ENCODE measurements at places on chromosomes 1 and 21.

DNA sequence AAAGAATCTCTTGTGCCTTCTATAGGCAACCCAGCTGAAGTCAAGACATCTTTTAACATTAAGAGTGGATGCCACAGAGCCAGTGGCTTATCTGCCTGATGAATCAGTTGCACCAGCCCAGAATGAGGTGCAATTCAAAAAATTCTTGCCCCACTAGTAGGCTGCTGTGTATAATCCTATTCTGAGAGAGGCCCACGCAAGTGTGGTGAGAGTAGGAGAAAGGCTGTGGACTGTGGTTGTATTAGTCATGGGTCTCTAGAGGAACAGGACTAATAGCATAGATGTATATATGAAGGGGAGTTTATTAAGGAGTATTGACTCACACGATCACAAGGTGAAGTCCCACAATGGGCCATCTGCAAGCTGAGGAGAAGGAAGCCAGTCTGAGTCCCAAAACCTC lies 216.4 kb downstream of the LTN1 start:
- DNase-seq, result no peak

- no peak for DNase-seq
Measured at GRCh38 chr1:6126028-6126427, 54.1 kb downstream of the CHD5 start.

GRCh38 chr1:80806431-80806830 lies 994.3 kb upstream of the ADGRL2 start:
- DNase-seq, result no peak

DNA sequence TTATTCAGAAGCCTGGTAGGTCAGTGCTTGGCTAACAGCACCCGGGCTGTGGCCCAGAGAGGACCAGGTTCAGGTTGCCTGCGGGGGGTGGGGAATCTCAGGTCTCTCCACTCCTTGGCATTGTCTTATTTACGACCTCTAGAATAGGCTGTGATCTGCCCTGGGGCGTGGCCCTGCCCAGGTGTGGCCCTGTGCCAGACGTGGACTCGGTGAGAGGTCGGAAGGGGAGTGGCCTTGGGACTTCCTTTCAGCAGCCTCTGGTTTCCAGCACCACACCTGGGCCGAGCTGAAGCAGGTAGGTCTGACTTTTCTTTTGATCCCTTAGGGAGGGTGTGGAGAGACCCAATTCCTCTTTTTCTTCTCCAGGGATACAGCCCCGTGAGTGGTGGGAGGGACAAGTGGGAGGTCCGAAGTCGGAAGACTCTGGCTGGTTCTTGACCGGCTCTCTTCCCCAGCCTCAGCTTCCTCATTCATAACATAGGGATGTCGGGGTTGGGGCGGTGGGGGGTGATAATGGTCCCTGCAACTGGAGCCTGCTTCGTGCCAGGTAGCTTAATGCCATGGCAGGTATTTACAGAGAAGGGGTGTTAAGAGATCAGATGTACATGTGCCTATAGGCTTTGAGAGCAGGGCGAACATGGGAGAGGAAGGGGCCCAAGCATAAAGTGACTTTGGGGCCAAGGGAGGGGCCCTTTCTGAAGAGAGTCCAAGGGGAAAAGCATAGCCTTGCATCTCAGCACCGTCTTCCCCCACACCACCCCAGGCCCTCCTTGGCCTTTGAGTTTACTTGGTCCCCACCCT lies 16.5 kb downstream of the ACOT11 start:
- peak; percentile 41 for DNase-seq

GRCh38 chr1:41780916-41781315 lies 137.8 kb downstream of the HIVEP3 start:
- DNase-seq, result no peak

DNA sequence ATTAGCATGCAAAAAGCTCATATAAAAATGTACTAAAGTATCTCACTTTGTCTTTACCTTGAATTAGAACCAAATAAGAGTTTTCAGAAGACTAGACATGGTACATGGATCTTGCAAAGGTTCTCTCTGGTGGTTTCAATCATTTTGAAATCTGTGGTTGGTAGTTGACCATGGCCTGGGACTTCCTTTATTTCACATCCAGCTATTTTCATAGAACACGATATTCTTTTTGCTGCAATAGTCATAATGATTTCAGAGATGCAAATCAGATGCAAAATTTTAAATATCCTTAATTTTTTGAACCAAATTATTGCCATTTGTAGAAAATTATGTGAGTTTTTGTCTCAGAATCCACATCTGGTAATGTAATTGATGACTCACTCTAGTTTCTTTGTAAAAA lies 375.1 kb upstream of the ZP4 start:
- DNase-seq, result no peak

DNA sequence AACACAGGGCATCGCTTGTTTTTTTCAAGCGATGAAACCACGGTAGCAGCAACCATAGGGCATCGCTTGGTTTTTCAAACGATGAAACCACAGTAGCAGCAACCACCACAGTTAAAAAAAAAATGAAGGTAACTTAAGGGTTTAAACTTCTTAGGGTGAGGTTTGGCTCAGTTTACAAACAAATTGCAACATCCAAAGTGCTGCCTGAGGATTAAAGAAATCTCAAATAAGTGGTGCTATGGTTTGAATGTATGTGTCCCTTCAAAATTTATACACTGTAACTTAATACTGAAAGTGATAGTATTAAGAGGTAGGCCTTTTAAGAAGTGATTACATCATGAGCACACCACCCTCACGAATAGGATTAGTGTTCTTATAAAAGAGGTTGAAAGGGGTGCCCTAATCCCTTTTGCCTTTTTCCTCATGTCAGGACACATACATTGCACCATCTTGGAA lies 6.4 kb upstream of the GBP5 start:
- no peak for DNase-seq

- no peak for DNase-seq
Measured at GRCh38 chr21:39483917-39484316, 32.1 kb downstream of the SH3BGR start.

- DNase-seq, result no peak
Measured at GRCh38 chr1:54289712-54290233, 89.8 kb downstream of the MRPL37 start.

GRCh38 chr21:33937146-33937545 lies 21.5 kb upstream of the ATP5PO start:
- DNase-seq, result no peak

All from NCI-H1417 treated with DMSO at 0.1 percent for 48 hours (cell line).